ENCODE measurements at places on chromosomes 7 and 10. TPM values are rescaled to one million over a fixed set of nuclear protein-coding genes. Genes with fewer than 3 reads are reported as not detected.

SRRM3 gene
- 2.7 TPM for polyA plus RNA-seq

ZP3 gene
- 4.5 TPM for polyA plus RNA-seq

ZNF786 gene
- polyA plus RNA-seq = 5.9 TPM

KNDC1 gene
- 1.4 TPM for polyA plus RNA-seq

SEMA3E gene
- polyA plus RNA-seq = 0.05 TPM

GFRA1 gene
- 2.6 TPM for polyA plus RNA-seq

UPK3B gene
- polyA plus RNA-seq = not detected

PDE1C gene
- 4.6 TPM for polyA plus RNA-seq

NEUROD6 gene
- polyA plus RNA-seq = not detected

LHFPL3 gene
- polyA plus RNA-seq = not detected
